Osteocyte (in vitro differentiated cells): ENCODE measurements at places on chromosomes 1 and 21. TPM values are rescaled to one million over a fixed set of nuclear protein-coding genes. Genes with fewer than 3 reads are reported as not detected.

DEGS1 gene
- 110 and 117 TPM in 2 replicates for total RNA-seq

C2CD4D gene
- total RNA-seq = not detected in 2 replicates

PUSL1 gene
- total RNA-seq = 21.5 and 22.1 TPM in 2 replicates

CD1B gene
- not detected in 2 replicates for total RNA-seq

GPR37L1 gene
- total RNA-seq = not detected in 2 replicates

TEDDM1 gene
- not detected in 2 replicates for total RNA-seq

GPATCH2 gene
- 14.9 and 16.1 TPM in 2 replicates for total RNA-seq
